Parietal lobe (tissue), 2 donors: ENCODE measurements at places on chromosomes 7 and 10. TPM values are rescaled to one million over a fixed set of nuclear protein-coding genes. Genes with fewer than 3 reads are reported as not detected.

Gene PDE1C
- total RNA-seq = 39.1 TPM

Gene AGAP5
- 12.2 TPM for total RNA-seq

Gene DENND2A
- 29.4 TPM for total RNA-seq

Gene SLC18A3
- not detected for total RNA-seq

Gene GPR15LG
- total RNA-seq = not detected

Gene KCND2
- total RNA-seq = 60.1 TPM

Gene RBM20
- total RNA-seq = 2.5 TPM
